Activated T-cell treated with anti-CD3 and anti-CD28 coated beads for 48 hours (primary cell): ENCODE measurements at places on chromosomes 12 and 14.

DNA sequence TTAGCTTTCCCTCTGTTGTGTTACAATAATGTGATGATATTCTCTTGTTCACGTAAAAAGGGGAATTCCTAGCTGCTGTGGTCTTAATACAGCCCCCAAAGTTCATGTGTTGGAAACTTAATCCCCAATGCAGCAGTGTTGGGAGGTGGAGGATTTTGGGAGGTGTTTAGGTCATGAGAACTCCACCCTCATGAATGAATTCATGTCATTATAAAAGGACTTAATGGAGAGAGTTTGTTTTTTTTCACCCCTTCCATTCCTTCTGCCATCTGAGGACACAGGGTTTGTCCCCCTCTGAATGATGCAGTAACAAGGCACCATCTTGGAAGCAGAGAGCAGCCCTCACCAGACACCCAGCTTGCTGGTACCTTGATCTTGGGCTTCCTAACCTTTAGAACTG is 253.4 kb upstream of the DDHD1 start:
- no peak for DNase-seq

DNA sequence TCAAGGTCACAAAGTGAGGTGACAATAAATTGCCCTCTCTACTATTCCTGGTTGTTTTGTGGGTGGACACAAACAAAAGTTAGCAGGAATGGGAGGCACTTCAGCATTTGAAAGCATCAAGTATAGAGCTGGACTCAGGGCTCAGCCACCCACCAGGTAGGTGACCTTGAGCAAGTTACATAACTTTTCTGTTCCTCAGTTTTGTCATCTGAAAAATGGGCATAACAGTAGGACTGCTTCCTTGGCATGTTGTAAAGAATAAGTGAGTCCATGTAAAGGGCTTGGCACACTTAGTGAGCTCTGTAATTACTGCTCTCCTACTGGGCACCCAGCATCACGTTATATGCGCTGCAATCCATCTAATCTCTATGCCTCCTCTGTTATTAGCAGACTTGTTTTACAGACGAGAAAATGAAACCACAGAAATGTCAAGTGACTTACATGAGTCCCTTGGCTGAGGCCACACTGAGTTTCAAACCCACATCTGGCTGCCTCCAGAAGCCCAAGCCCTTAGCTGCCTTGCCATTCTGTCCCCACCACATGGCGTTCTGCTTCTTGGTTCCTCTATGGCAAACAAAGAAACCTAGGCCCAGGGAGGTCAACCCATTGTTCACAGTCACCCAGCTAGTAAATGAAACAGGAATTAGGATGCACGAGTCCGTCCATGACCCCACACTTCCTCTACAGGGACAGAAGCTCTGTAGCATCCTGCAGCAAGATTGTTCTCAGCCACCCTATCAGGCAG is 63.2 kb upstream of the SLC24A4 start:
- no peak for DNase-seq

DNA sequence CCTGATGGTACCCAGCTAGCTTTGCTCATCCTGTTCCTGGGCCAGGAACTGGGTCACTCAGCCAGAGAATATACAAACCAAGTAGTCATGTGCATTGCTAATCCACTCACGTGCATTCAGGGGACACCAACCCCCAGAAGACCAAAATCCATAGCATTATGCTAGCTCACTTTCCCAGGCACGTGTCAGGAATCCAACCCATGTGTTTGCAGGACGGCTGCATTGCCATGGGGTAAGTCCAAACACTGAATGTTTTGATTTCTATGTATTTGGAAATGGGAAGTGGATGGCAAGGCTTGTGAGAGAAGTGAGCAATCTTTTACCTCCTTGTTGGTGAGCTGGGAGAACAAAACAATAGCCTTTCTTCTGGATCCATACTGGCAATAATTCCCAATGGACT is 87.1 kb upstream of the FOXN3 start:
- no peak for DNase-seq

GRCh38 chr14:62431496-62431895 is 613.8 kb downstream of the KCNH5 start:
- DNase-seq: no peak

DNA sequence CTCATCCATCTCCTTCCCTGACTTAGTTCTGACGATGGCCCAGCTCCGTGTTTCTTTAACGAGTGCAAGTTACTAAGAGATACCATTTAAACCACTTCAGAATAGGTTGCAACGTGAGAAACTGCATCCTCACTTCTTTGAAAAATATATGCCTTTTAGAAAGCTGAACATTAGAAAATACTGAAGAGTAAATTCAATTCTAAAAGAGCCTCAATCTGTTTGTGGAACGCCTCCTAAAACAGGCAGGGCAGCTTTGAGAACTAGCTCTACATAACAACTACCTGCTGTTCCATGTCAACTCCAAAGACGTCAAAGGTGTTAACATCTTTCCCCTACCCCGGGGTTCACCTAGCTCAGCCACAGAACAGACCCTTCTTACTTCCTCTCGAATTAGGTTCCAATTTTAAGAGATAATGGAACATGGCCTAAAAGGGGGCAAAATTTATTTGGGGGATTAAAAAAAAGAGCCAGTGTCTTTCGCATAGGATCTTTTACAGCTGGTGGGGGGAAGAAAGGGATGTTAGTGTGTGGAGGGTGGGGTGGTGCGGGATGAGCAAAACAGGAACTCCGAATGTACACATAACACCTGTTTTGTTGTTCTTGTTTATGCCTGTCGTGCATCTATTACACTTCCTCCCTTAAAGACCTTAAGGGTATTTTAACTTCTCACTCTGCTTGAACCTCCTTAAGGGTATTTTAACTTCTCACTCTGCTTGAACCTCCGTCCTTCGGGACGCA is 3.3 kb downstream of the BHLHE41 start:
- no peak for DNase-seq

DNA sequence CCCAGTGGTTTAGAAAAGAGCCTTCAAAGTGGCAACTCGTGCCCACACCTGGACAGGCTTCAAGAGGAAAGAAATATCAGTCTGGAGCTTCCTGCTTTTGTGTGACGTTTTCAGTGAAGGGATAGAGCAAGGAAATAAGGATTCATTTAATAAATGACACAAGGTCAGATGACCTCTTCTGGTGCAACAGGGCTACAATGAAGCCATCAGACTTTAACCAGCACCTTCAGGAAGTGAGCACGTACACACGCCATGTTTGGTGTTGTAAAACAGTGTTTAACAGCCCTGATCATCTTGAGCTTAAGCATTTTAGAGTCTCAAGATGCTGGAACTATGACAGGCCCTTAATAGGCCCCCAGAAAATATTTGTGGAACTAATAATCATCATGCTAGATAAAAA is 59.1 kb downstream of the CCDC60 start:
- no peak for DNase-seq

GRCh38 chr14:23601845-23602180 is 23.2 kb upstream of the JPH4 start:
- no peak for DNase-seq

DNA sequence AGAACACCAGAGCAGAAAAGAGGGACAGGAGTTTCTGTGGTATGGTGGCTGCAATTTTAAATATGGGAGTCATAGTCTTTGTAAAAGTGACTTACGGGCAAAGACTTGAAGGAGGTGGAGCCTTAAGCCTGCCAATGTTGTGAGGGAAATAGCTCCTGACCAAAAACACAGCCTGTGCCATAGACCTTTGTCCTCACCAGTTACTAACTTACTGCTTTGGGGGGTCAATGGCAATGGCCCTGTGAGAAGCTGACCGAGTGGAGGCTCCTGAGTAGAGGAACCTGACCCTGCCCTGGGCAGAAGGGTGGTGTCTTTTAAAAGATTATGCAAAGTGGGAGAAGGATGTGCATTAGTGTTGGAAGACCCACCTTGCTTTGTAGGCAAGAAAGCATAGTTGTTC is 3.8 kb downstream of the MTHFD1 start:
- DNase-seq: no peak

DNA sequence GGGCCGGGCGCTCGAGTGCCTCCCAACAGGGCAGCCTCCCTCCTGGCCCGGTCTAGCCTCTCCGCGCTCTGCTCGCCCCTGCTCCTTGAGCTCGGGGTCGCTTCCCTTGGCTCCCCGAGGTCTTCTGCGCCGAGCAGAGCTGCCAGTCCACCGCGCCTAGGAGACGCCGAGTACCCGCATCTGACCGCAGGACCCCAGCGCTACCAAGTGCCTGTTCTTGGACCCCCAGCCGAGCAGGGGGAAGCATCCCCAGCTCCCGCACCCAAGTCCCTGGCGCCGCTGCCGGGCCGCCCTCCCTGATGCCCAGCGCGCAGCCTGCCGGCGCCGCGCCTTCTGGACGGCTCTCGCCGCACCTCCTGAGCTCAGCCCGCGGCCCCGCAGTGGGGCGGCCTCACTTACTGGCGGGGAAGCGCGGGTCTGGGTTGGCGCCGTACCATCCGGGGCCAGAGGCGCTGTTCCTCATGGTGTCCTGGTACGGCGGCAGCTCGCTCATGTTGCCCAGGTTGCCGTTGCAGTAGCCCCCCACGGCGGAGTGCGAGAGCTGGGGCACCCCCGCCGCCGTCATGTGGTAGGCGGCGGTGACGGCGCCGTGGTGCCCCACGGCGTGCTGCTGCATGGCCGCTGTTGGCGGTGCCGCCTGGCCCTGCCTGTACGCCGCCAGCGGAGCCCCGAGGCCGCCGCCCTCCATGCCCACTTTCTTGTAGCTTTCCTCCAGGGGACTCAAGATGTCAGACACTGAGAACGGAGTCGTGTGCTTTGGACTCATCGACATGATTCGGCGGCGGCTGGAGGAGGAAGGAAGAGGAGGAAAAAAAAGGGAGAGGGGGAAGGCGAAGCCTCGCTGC is 1.2 kb downstream of the NKX2-1 start:
- DNase-seq: no peak

GRCh38 chr14:51318813-51319597 is 79.0 kb downstream of the TMX1 start:
- no peak for DNase-seq

DNA sequence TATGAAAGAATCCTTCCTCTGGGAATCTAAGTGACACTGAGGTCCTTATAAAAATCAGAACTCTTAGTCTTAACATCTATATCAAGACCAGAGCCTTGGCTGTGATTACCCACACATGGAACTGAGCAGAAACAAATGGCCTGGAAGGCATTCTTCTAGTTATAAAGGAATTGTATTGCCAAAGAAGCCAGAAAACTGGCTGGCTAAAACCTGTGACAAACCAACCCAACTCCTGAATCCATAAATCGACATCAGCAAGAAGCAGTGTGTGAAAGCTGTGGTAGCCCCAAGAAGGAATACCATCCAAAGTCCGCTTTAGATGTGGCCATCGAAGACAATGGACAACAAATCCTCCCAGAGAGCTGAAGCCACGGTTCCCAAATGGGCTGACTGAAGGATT is 97.9 kb upstream of the CCDC91 start:
- no peak for DNase-seq

GRCh38 chr14:51079085-51079484 is 15.8 kb downstream of the TRIM9 start:
- DNase-seq: no peak

GRCh38 chr14:62691647-62692489 is 353.4 kb downstream of the KCNH5 start:
- DNase-seq: no peak

- no peak for DNase-seq
Observed at GRCh38 chr14:68104518-68104917, 284.9 kb downstream of the RAD51B start.

DNA sequence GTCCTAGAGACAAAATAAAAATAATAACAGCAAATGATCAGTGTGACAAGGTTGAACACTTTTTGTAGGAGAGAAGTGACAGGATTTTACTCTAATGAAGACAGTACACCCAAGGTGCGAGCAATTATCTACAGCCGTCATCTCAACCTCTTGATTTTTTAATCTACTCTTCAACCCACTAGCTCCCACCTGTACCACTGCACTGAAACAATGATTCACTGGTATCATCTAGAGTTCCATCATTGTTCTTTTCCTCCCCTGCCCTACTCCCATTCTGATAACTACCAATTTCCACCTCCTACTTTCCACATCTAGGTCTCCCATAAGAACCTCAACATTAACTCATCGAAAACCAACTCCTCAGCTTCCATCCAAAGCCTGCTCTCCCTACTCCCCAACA is 99.8 kb downstream of the PPP2R5E start:
- no peak for DNase-seq

DNA sequence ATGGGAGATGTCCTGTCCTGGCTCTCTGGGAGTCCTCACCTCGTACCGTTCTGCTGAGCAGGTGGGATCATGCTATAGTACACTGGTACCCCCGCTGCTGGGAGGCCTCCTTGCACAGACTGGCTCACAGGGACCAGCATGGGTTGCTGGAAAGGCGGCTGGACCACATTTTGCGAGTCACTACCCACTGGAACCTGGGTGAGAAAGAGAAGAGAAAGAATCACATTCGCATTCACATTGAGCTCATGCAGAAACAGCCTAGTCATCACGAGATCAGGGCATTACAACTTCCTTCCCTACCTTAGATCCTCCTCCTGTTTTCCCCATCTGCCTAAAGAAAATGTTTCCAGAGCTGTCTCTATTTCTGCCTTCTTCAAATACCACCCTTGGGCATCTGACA is 17.3 kb upstream of the STAC3 start:
- peak; percentile 47 for DNase-seq

- no peak for DNase-seq
Observed at GRCh38 chr12:39005671-39006070, 100.3 kb upstream of the CPNE8 start.

DNA sequence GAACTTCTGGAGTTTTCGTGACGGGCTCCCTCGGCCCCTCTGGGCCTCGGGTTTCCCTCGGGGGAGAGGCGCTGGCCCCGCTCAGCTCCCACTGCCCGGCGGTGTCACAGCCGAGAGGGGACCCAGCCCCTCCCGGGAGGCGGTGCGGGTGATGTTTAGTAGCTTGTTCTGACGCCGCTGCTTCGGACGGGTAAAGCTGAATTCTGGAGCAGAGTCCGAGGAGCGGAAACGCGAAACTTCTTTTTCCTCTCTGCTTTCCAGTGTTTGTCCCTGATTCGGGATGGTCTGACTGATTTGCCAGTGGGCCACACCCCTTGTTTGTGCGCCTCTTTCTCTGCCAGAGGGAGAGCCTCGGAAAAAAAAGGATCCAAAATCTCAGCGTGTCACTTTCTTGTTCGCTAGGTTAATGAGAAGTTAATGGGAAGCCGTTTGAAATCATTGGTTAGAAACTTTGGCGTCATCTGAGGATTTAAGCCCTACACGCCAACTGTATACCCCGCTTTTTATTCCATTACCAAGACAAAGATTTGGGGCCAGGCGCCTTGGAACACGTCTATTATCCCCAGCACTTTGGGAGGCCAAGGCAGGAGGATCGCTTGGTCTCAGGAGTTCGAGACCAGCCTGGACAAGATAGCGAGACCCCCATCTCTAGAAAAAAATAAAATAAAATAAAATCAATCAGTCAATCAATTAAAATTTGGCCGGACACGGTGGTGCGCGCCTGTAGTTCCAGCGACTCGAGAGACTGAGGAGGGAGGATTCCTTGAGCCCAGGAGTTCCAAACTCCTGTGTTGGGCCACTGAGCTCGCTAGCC is 756 bp downstream of the TULP3 start:
- DNase-seq: no peak
